Stimulated activated CD4-positive, alpha-beta T cell treated with anti-CD3 and anti-CD28 coated beads, Interleukin-2, amount 100 ng/mL, for 4 hours (primary cell): ENCODE measurements at places on chromosomes 6 and 20.
A peak's percentile ranks its signal among the peaks of the same experiment; 100 is the strongest.

DNA sequence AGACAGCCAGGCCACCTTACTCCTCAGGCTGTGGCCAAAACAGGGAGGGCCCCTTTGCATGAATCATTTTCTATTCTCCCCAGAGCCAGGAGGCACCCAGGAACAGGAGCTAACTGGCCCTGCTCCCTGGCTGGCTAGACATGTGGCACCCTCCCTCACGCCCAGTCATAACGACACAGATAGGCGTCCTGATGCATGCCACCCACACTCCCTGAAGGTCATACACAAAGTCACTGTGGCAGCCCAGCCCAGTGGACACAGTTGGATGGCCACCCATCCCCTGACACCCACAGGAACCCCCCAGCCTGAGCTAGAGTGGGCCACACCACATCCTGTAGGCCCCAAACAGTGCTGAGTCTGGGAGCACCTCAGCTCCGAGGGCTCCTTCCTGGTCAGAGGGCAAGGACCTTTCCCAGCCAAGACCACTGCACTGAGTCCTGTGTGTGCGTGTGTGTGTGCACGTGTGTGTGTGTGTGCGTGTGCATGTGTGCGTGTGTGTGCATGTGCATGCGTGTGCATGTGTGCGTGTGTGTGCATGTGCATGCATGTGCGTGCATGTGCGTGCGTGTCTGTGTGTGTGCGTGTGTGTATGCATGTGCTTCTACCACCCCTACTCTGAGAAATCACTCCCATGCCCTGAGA, 21.6 kb downstream of the TFEB start:
- DNase-seq: no peak

DNA sequence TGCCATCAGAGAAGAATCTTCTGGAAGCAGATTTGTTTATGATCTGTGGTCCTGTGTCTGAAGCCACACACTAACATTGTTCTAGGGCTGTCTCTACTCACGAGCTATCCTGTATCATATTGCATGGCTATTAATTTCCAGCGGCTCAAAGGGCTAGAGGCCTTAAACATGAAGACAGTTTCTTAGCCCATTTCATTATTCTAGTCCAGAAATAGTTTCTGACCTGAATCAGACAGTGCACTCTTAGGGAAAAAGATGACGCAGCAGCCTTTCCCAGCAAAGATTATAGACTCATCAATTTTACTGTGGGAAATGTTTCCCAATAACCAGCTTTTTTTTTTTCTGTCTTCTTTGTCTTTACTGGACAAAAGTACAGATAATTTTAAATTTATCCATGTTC, 105.3 kb upstream of the SUPT3H start:
- DNase-seq: no peak

DNA sequence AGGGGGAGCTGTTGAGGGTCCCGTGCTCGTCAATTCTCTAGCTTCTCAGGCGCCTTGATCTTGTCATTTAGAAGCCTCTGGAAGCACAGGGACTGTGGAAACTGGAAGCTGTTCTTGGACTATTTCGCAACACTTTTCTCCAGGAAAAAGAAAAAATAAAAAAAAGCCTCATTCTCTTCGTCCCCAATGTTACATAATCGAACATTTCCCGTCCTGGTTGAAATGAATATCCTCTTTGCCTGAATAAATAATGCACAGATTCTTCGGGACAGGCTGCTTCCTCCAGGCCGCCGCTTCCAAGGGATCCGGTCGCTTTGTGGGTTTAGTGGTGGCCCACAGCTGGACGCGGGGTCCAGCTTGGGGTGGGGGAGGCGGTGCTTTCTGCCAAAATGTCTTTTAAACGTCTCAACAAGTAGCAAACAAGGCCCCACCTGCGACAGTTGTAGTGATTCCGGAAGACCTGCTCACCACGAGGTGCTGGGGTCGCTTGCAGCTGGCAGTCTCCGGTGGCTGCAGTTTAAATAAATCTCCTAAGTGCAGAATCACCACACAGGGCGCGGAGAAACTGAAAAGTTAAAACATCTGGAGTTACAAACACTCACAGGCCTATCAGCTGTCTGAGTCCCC, 125.9 kb upstream of the ESR1 start:
- no peak for DNase-seq

DNA sequence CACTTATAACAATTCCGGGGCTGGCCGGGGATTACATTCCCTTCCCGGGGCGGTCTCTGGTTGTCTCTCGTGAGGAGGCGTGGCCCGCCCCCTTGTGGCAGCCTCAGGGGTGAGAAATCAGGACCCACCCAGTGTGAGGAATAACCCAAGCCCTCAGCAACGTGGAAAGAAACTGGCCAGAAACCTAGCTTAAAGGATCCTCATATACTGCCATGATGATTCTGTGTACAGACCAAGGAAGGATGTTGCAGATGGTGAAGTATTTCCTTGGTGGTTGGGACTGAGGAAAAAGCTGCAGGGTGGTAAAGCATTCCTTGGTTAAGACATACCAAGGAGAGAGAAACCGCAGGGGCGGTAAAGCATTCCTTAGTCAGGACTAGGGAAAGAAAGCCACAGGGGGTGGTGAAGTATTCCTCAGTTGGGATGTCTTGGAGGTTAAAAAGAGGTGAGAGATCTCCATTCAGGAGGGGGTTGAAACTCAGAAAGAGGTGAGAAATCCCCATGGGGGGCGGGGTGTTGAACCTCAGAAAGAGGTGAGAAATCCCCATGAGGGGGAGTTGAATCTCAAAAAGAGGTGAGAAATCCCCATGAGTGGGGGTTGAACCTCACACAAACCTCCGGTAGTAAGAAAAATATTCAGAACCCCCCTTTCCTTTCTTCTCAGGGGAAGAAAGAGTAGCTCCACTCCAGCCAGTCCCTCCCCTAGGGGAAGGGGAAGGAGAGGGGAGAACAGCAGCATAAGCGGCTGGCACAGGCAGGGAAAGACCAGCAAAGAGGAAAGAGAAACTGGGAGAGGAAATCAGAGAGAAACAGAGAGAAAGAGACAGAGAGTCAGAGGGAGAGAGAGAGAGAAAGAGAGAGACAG, 238.1 kb downstream of the RNGTT start:
- peak; percentile 6 for DNase-seq

DNA sequence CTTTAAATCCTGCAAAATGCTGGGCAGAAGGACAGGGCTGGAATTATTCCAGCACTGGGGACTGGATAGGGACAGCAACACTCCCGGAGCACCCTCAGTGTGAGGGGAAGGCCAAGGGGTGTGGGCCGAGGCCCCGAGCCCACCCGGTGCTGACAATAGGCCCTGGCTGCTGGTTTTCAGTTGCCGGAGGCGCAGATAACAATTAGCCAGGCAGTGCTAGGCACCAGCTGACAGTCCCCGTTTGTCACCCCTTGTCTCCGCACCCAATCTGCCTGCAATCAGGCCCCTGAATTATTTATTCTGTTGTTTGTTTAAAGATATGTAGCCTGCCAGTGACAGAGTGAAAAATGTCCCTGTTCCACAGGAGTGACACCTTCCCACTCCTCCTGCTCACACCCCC, 120.0 kb downstream of the GRM4 start:
- no peak for DNase-seq

DNA sequence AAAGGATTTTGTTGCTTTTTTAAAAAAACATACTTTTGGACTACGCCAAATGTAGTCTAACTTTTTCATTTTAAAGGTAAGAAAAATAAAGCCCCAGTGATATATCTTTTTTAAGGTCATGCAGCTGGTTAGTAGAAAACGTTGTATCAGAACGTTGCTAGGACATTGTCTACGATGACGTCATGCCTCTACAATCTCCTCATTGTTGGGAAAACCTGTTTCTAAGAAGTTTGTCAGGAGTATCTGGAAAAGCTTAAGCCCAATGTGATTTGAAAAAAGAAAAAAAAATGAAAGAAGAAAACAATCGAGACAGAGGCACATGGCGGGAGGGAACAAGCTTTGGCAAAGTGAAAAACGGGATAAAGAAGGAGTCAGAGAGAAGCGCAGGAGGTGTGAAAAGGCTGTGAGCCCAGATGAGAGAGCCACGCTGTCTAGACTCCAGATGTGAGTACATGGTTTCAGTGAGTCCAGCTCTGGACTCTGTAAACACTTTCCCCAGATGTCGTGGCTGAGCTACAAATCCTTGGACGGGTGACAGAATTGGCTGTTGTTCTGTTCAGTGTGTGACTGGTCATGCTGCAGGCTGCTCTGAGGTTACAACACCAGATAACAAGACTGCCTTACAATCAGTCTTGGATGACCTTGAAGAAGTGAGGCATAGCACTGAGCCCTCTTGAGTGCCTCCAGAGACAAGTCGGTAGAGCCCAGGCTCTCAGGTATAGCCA, 656.7 kb upstream of the ID4 start:
- no peak for DNase-seq

DNA sequence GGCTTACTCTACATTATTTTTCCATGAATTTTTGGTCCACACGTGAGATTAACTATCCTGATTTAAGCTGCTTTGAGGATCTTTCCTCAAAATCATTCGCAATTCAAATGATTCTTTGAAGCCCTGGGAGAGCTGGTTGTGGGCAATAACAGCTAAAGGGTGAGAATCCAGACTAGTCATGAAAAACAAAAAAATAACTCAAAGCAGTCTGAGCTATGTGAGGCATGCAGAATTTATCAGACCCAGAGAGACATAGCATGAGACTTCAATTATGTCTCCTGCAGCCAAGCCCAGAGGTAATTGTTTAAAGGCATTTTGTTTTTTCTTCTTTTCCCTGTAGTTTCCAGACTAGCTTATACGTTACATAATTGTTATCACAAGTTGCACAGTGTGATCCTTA, 517.3 kb upstream of the PTCHD4 start:
- DNase-seq: no peak

GRCh38 chr6:156691018-156691417, 86.2 kb upstream of the ARID1B start:
- DNase-seq: no peak

GRCh38 chr6:126767711-126768110, 350.8 kb upstream of the RSPO3 start:
- DNase-seq: no peak

GRCh38 chr6:30965140-30965601, 18.3 kb upstream of the MUC21 start:
- no peak for DNase-seq

- DNase-seq: no peak
Observed at GRCh38 chr6:145947108-145947720, 16.9 kb downstream of the SHPRH start.

DNA sequence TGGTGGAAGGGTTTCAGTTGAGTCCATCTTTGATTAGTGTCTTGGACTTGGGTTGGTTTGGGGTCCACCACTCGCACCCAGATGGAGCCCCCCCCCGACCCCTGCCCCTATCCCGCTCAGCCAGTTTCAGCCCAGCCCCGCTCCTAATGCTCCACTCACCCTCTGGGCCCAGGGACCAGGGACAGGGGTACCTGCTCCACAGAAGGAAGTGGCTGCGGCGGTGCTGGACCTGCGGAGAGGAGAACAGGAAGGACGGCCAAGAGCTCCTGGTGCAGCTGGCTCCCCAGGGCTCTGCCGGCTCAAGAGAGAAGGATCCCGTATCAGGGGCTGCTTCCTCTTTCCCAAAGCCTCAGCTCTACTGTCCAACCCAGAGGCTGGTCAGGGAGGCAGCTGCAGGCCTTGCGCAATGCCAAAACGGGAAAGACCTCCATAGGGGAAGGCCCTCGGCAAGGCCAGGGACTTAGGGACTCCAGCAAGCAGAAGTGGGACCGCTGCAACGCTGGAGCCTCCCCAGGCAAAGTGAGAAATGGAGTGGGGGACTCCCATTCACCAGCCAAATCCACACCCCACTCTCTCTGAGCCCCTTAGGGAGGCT, at the start of gene SIGLEC1:
Gene SIGLEC1, minus strand, starts transcription at position 322 of the 595 bp plus-strand sequence. CDS start 5,472 bp downstream, outside the sequence.
- DNase-seq: no peak

GRCh38 chr6:166743406-166744222, 116.6 kb upstream of the RPS6KA2 start:
- DNase-seq: no peak

DNA sequence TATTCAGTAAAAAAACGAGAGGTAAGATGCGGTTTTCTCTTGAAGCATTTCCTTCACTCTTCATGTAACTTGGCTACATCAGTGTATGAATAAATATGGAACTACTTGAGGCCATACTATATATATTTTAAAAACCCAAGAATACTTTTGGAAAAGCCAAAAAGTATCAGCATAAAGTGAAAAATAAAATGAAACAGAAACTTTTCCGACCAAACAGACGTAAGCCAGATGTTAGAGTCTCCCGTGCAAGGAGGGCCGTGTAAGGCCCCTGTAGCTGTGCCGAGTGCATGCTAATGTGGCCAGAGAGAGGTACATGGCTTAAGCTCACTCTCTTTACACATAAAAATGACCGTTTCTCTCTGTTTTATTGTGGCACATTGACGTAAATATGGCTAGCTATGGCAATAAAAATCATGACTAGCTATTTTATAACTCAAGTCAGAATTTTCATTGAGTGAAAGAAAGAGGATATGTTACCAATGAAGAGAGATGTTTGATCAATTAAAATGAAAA, 140.1 kb upstream of the GMDS start:
- DNase-seq: no peak

DNA sequence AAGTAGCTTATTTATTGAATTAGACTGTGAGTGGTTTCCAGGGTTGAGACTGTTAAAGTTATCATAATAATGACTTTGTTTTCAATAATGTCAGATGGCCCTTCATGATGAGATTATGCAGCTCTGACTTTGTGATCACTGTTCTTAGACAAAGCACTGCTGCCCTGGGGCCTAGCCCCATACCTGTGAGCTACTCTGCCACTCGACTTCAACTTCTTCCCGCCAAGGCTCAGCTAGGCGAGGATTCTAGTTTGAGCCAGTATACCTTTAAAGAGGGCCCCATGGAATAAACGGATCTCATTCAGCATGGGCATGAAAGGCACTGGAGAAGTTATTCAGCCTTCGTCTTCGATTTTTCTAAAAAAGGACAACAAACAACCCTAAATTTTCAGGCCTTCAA, 45.0 kb upstream of the INSM1 start:
- DNase-seq: no peak

DNA sequence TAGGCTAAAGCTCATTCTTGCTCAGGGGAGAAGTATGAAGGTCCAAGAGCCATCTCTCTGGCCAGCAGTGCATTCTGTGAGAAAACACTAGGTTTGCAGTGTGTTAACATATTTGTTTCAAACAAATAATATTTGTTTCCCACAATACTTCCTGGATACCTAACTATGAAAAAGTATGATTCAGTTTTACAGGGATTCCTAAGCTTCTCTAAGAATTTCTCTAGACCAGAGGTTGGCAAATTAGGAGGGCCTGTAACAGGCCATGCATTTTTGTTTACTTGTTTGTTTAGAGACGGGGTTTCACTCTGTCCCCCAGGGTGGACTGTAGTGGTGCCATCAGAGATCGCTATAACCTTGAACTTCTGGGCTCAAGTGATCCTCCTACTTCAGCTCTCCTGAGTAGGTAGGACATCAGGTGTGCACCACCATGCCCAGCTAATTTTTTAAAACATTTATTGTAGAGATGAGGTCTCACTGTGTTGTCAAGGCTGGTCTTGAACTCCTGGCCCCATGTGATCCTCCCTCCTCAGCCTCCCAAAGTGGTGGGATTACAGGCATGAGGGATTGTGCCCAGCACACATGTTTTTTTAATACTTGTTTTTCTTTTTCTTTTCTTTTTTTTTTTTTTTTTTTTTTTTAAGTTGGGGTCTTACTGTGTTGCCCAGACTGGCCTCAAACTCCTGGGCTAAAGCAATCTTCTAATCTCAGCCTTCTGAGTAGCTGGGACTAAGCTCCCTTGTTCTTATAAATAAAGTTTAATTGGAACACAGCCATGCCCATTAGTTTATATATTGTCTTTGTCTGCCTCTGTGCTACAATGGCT, 71.7 kb downstream of the ADGRG6 start:
- no peak for DNase-seq
